ENCODE measurements at places on chromosomes 13 and 19.

- DNase-seq: peak; percentile 31
These were observed 22.3 kb downstream of the TMEM161A start for GRCh38 chr19:19115954-19116353.

DNA sequence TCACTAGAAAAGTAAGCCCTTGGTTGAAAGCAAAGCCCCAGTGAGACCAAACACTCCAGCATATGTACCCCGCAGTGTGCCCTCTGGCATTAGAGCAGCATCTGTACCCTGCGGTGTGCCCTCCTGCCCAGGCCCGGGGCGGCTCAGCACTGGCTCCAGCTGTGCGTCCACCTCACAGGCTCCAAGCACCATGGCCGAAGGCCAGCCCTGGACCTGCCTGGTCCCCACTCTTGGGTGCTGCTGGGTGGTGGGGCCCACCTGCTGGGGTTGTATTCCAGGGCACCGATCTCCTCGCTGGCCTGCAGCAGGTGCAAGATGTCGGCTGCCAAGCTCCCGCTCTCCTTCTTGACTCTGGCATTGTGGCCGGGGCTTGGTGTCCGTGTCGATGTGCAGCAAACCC is 230.2 kb downstream of the TUBA3C start:
- DNase-seq: no peak

DNA sequence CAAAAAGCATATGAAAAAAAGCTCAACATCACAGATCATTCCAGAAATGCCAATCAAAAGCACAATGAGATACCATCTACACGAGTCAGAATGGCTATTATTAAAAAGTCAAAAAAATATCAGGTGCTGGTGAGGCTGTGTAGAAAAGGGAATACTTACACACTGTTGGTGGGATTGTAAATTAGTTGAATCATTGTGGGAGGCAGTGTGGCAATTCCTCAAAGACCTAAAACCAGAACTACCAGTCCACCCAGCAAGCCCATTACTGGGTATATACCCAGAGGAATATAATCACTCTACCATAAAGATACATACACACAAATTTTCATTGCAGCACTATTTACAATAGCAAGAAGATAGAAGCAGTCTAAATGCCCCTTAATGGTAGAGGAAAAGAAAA is 529.9 kb downstream of the SLITRK1 start:
- peak; percentile 26 for DNase-seq

DNA sequence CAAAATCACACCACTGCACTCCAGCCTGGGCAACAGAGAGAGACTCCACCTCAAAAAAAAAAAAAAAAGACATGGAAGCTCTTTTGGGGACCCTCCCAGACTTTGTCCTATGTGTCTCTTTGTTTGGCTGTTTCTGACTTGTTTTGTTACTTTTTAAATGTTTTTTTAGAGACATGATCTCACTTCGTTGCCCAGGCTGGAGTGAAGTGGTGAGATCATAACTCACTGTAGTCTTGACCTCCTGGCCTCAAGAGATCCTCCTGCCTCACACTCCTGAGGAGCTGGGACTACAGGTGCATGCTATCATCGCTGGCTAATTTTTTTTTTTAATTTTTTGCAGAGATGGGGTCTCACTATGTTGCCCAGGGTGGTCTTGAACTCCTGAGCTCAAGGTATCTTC is 16.4 kb upstream of the DPP9 start:
- DNase-seq: no peak

- DNase-seq: no peak
These were observed 5.5 kb downstream of the GCDH start for GRCh38 chr19:12896460-12896859.

DNA sequence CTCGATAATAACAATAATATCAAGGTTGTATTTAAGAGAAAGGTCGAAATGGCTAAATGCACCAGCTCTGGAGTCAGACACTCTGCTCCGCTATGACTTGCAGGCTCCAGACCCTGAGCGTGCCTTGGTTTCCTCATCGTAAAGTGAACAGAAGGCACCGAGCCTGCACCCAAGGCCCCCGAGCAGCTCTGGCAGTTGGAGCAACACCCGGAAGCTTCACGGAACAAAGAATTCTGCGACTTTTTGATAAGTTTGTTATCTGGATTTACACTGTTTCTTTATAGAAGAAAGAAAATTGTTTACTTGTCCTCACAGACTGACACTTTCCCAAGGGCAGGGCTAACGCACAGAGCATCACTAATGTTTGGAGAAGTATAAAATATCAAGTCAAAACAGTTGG is 4.4 kb downstream of the GRTP1 start:
- no peak for DNase-seq

All from EH (cell line).